ENCODE measurements at places on chromosomes 2 and 18.
A peak's percentile ranks its signal among the peaks of the same experiment; 100 is the strongest.

- no peak for DNase-seq
These were observed 67.2 kb downstream of the TMEM131 start for GRCh38 chr2:97928591-97928990.

GRCh38 chr18:47930931-47931717, 665 bp upstream of the SMAD2 start:
- peak; percentile 91 for DNase-seq

GRCh38 chr2:42916324-42916723, 123.9 kb upstream of the HAAO start:
- DNase-seq: no peak

DNA sequence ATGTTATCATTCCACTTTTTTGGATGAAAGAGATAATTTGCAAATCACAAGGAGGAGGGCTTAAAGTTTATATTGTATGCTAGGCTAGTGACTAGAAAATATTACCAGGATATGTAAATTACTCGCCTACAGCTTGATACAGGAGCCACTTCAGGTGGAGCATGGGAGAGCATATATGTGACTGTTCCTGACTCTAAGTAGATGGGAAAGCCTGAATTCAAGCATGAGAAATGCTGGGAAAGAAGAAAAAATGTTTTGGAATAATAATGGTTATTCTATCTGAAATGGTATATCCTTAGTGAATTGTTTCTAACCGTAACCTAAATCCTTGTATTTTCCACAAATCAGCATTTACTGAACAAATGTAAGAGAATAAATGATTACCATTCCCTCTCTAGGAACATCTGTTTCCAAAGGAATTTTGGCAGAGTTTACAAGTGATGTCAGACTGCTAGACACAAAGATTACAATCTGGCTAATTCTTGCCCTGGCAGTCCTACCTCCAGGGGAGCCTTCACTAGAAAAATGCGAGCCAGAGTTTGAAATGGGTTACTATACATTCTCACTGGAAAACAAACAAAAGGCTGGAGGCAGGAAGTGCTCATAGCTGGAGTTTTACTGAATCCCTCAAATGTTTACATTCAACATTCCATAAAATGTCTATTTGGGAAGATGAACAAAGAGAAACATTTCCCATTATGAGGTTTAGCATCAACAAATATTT, 129.4 kb upstream of the MAPRE2 start:
- no peak for DNase-seq

DNA sequence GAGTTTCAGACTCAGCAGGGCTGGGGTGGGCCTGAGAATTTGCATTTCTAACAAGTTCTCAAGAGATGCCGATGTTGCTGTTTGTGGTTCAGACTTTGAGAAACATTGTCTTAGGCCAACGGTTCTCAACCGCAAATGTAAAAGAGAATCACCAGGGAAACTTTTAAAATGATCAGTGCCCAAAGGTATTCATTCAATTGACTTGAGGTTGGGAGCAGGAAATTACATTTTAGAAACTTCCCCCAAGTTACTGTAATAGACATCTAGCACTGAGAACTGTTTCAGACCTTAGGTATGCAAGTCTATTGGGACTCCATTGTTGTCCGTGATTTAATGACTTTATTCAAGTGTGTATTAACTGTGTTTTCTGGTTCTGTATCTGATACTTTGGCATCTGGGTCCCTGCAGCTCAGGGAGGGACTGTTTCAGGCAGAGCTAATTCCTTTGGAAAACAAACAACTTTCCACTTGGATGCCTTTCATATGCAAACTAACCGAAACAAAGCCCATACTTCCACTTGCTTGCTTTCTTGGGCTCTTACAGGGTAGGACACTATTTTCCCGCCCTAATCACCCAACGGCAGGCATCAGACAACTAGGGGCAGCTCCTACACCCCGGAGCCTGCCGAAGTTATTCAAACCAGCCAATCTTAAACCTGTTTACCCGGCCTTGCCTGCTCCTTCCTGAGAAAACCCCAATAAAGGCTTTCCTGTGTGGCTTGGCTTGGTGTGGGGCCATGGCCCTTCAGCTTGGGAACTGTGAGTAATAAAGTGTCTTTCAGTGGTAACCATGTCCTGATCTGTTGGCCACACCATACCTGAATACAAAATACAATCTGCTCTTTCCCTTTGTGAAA, 97.6 kb downstream of the POLE4 start:
- DNase-seq: no peak

DNA sequence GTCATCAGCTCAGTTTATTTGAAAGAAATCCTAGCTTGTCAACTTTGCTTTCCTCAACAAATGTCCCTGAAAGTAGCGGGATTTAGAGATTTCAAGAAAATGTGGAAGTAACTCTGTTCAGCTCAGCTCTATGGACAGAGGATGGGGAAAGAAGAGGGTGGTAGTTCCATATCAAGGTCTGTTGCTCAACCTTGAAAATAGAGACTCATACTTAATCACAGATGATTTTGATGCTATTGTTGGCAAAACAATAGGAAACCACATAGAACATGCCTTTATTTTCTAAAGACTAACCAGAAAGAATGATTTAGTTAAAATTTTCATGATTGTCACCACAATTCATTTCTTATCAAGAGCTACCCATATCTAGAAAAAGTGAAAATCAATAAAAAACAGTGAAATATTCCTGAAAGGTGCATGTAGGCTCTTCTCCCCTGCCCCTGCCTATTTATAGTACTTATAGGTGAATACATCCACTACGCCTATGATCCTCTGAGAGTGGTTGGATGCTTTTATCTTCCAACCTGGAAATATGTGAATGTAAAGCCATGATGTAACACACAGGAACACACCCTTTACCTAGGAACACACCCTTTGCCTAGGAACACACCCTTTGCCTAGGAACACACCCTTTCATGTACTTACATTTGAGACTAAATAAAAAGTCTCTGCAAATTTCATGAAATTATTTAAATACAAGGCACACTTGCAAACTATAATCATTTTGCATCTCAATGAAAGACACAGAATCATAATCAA, 65.8 kb downstream of the ETAA1 start:
- no peak for DNase-seq

DNA sequence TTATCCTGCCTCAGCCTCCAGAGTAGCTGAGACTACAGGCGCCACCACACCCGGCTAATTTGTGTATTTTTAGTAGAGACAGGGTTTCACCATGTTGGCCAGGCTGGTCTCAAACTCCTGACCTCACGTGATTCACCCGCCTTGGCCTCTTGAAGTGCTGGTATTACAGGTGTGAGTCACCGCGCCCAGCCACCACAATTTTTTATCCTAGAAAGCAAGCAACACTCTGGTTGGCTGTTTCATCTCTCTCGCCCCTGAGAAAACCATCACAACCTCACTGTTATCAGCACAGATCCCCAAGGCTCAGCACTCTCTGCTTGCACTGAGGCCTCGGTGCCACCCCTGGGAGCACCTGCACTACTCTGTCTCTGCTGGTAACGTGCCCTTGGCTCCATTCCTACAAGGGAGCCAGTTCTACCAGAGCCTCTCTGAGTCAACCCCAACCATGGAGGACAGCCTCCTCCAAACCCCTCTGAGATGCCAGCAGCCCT, 134.8 kb upstream of the AGAP1 start:
- no peak for DNase-seq

GRCh38 chr18:45726603-45727002, 2.6 kb downstream of the SLC14A1 start:
- DNase-seq: no peak

DNA sequence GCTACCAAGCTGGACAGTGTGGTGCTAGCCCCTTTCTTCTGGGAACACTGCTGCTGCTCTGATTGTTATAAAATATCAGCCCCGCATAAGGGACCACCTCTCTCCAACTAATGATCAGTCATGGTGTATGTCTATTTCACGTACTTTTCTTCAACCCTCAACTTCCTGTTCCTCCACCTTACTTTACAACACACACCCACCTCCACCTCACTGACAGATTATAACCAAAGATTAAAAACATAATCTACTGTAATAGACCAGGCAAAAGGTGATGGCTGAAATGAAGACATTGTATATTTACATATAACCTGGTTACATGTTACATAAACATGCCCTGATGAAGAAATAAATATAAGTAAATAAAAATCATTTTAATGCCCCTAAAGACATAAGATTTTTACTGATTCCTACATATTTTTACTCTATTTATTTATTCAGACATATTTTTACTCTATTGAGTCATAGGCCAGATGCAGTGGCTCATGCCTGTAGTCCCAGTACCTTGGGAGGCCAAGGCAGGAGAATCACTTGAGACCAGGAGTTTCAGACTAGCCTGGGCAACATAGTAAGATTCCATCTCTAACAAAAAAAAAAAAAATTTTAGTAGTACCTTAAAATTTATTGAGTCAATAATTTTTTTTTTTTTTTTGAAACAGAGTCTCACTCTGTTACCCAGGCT, 12.8 kb downstream of the STK39 start:
- no peak for DNase-seq
